A549 treated with CORT108297 at 1 μM for 4 hours (cell line): ENCODE measurements at places on chromosomes 3 and 15. TPM values are rescaled to one million over a fixed set of nuclear protein-coding genes. Genes with fewer than 3 reads are reported as not detected.

GOLGA8R gene
- total RNA-seq: 0.12 to 0.35 TPM (median 0.26 TPM) in 5 replicates

GOLGA8K gene
- total RNA-seq: 0.30 to 0.89 TPM (median 0.69 TPM) in 5 replicates

SLC24A5 gene
- not detected in 5 replicates for total RNA-seq

ZIC4 gene
- total RNA-seq: not detected in 5 replicates

DNAJC17 gene
- total RNA-seq: 23.0 to 26.4 TPM (median 25.8 TPM) in 5 replicates

MKRN3 gene
- total RNA-seq: 1.5 to 2.8 TPM (median 2.5 TPM) in 5 replicates

MEGF11 gene
- total RNA-seq: 0.20 to 0.74 TPM (median 0.46 TPM) in 5 replicates

MYO1E gene
- 168 to 269 TPM (median 226 TPM) in 5 replicates for total RNA-seq

LDHAL6B gene
- not detected in 5 replicates for total RNA-seq

TM2D3 gene
- 28.4 to 33.0 TPM (median 30.6 TPM) in 5 replicates for total RNA-seq

DUOXA1 gene
- total RNA-seq: 0.08 to 0.17 TPM (median 0.12 TPM) in 5 replicates

XCR1 gene
- total RNA-seq: not detected in 5 replicates

SMAD6 gene
- 15.1 to 25.1 TPM (median 23.1 TPM) in 5 replicates for total RNA-seq

UBA7 gene
- total RNA-seq: 0.38 to 0.74 TPM (median 0.64 TPM) in 5 replicates

AQR gene
- 27.3 to 33.4 TPM (median 30.8 TPM) in 5 replicates for total RNA-seq

NLGN1 gene
- not detected in 5 replicates for total RNA-seq

MAP6D1 gene
- 4.4 to 7.4 TPM (median 6.9 TPM) in 5 replicates for total RNA-seq

ARHGEF26 gene
- 5.6 to 6.7 TPM (median 6.1 TPM) in 5 replicates for total RNA-seq

PPP1R14D gene
- total RNA-seq: 0.10 to 0.28 TPM in 2 of 5 replicates, not detected in the others

ISLR2 gene
- 0.14 to 0.37 TPM (median 0.15 TPM) in 5 replicates for total RNA-seq

CCR8 gene
- not detected in 5 replicates for total RNA-seq

TMEM207 gene
- total RNA-seq: not detected in 5 replicates

NANOGP8 gene
- total RNA-seq: not detected in 5 replicates

EFCAB12 gene
- total RNA-seq: 0.36 to 0.88 TPM (median 0.70 TPM) in 5 replicates

ABI3BP gene
- total RNA-seq: 0.90 to 2.0 TPM (median 1.3 TPM) in 5 replicates

KLHDC8B gene
- total RNA-seq: 4.3 to 6.4 TPM (median 5.5 TPM) in 5 replicates

CLRN1 gene
- not detected in 5 replicates for total RNA-seq

PATL2 gene
- total RNA-seq: 0.07 to 0.30 TPM (median 0.26 TPM) in 4 of 5 replicates, not detected in the other

PP2D1 gene
- not detected in 5 replicates for total RNA-seq

NR1I2 gene
- total RNA-seq: not detected in 5 replicates

ARPP21 gene
- 0.02 to 0.08 TPM (median 0.06 TPM) in 3 of 5 replicates, not detected in the others for total RNA-seq

CCR3 gene
- not detected in 5 replicates for total RNA-seq

SHQ1 gene
- total RNA-seq: 17.3 to 20.2 TPM (median 17.5 TPM) in 5 replicates
